ENCODE measurements at places on chromosomes 11 and 22.

DNA sequence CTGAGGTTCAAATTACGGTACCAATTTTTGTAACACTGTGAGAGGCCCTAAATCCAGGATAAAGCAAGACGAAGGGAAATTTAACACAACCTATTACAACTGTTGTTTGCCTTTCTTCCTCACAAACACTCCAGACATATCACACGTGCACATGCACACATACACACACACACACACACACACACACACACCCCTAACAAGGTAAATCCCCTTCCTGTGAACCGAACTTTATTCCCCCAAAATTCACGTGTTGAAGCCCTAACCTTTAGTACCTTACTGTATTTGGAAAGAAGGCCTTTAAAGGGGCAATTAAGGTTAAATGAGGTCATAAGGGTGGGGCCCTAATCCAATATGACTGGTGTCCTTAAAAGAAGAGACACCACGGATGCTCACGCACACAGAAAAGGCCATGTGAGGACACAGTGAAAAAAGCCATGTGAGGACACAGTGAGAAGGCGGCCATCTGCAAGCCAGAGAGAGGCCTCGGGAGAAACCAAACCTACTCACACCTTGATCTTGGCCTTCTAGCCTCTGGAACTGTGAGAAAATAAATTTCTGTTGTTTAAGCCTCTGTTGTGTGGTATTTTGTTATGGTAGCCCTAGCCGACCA is 1.8 kb downstream of the SERGEF start:
- DNase-seq: no peak

DNA sequence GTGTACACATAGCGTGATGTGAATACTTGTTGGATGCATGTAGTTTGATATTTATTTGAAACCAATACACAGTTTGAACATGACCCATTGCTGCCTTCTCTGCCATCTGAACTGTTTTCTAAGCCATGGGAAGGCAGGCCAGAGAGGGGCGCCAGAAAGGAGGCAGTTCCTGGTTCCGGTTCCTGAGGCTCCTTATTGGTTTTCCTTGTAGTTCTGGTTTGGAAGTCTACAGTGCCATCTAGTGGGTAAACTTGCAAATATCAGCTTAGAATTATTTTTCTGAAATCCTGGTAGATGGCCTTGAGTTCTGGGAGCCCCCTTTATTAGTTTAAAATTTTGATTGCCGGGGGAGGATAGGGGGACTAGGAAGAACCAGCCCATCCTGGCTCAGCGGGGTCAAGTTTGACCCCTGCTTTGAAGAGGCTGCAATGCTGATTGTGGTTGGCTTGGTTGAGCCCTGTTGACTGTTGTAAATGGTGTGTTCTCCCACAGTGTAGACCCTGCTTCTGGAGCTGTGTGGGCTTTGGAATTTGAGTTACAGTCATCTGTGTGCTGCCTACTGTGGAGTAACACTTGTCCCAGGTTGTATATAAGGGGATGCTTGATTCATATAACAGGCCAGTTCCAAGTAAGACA is 48.4 kb downstream of the GRAMD1B start:
- peak; percentile 57 for DNase-seq

- DNase-seq: peak; percentile 23
Observed at GRCh38 chr11:19345519-19345847, 104.7 kb upstream of the E2F8 start.

- DNase-seq: no peak
Observed at GRCh38 chr11:62710001-62710345, 2.5 kb downstream of the GNG3 start.

- DNase-seq: no peak
Observed at GRCh38 chr11:123382555-123383074, 47.5 kb upstream of the GRAMD1B start.

DNA sequence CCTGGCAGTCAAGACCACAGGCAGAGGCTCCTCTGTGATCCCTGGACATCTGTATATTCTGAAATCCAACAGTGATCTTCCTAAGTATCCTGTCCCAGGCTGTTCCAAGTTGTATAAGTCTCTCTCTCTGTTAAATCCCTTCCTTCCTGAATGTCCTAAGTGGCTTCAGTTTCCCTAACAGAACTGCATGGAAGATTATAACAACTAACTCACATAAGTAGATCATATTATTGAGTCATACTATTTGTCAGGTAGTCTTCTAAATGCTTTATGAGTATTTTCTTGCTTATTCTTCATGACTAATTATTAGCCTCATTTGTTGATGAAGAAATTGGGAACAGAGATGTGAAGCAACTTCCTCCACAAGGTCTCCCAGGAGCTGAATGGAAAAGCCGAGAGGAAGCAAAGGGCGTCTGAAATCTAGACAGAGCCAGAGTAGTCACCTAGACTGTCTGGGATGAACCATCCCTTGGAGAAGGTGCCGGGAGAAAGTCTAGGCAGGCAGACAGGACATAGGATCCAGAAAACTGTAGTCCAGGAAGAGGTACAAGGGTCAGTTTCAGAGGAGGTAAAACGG is 93.2 kb upstream of the FAT3 start:
- DNase-seq: no peak

GRCh38 chr22:39288135-39288898 is 31.1 kb downstream of the RPL3 start:
- DNase-seq: no peak

- DNase-seq: no peak
Observed at GRCh38 chr11:65452806-65453490, 30.4 kb downstream of the NEAT1 start.

DNA sequence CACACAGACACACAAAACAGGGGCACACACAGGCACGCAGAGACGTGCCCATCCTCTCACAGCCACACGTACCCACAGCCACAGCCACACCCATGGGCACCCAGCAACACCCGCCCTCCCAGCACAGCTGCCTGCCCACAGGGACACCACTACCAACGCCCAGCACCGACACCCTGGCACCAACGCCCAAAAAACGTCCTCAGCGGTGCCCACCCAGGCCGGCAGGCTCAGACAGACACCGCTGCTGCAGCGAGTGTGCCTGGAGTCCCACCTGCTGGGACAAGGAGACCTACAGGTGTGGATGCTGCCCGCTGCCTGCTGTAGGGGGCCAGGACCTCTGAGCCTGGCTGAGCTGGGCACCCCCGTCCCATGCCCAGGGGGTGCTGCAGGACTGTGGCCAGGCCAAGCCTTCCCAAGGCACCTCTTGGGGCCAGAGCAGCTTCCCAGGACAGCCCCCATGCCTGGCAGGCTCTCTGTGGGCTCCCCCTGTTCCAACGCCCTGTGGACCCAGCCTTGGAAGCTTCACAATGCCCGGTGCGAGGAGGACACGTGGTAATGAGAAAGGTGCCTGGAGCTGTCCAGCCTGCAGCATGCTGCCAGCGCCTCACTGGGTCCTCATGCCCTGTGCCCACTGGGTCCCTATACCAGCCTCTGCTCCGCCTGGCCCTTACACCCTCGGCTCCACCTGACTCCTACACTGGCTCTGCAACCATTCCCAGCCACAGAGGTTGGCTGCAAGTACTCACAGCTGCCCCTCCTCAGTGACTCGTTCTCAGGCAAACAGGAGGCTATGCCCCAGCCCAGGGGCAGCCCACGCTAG is 45.8 kb upstream of the TH start:
- no peak for DNase-seq

DNA sequence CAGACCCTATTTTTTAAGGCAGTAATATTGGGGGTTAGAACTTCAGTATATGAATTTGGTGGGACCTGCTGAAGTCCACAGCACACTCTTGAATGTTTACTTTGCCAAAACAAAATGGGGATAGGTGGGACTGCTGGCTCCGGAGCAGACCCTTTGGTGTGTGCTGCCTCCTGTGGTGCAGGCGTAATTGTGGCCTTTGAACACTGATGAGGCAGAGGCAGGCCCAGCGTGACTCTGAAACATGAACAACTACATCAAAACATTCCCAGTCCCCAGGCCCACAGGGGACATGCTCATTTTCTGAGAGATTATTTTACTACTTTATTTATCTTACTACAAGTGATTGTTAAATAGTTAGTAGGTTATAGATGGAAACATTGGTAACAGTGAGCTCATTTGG is 225.0 kb upstream of the TBCEL start:
- DNase-seq: no peak

DNA sequence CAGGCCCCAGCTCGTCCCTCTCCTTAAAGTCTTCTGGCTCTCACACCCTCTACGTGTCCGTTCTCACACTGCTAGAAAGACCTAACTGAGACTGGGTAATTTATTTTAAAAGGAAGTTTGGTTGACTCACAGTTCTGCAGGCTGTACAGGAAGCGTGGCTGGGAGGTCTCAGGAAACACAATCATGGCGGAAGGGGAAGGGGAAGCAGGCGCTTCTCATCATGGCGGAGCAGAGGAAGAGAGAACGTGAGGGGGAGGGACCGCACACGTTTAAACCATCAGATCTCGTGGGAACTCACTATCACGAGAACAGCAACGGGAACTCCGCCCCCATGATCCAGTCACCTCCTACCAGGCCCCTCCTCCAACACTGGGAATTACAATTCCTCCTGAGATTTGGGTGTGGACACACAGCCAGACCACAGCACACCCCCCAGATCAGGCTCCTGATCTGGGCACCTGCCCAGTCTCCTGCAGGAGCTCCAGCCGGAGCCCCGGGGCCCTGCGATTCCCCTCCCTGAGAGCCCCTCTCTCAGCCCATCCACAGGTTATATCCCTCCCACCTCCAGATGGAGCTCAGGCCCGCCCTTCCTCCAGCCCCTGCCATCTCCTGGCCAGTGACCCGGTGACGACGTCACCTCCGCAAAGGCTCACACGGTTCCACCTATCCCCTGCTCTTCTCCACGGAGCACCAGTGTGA is 170.2 kb downstream of the BRD1 start:
- DNase-seq: peak; percentile 48

DNA sequence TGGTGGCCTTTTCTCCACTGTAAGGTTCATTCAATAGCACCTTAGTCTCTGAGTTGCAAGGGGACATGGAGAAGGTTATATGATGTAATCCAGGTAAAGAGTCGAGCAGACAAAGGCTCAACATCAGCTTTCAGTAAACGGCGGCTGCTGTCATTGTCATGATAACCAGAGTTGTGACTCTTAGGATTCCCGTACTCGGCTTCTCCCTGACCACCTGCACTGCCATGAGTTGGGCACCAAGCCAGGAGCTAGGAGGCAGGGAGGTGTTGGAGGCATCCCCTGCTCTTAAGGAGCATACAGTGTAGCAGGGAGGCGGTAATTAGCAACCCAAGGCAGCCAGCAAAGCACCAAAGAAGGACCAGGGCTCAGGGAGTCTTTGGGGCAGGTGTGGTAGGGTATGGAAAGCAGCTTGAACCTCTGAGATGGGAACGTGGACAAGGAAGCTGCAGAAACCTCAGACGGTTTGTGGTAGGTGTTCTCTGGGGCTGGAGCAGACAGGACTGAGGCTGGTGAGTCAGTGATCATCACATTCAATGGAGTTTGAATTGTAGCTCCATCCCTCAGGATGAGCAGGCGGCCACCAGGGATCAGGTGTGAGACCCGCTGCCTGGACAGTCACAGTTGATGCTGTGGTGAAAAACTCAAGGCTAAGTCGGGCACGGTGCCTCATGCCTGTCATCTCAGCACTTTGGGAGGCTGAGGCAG is 31.7 kb downstream of the LIF start:
- DNase-seq: no peak

- DNase-seq: no peak
Observed at GRCh38 chr11:58856806-58857205, 12.3 kb upstream of the GLYATL2 start.

DNA sequence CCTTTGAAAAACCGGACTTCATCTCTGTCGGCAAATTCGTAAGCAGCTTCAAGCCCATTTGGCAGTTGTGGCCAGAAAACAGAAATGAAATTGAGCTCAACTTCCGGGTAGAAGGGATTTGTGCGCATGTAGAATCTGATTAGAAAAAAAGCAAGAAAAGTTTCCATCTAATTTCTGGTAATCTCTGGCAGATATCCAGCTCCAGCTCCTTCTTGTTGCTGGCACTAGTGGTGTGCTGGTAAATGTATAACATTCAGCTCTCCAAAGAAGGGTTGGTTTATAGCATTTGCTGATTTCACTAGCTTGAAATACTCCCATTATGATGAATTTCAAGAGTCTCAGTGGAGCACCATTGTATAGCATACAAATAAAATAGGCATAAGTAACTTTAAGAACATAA is 5.4 kb downstream of the MMP1 start:
- no peak for DNase-seq

DNA sequence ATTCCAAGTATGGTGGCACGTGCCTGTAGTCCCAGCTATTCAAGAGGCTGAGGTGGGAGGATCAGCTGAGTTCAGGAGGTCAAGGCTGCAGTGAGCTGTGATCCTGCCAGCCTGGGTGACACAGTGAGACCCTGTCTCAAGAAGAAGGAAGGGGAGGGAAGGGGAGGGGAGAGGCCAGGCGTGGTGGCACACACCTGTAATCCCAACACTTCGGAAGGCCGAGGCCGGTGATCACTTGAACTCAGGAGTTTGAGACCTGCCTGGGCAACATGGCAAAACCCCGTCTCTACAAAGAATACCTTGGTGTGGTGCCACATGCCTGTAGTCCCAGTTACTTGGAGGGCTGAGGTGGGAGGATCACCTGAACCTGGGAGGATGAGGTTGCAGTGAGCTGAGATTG is 145.7 kb downstream of the SHANK2 start:
- DNase-seq: no peak

DNA sequence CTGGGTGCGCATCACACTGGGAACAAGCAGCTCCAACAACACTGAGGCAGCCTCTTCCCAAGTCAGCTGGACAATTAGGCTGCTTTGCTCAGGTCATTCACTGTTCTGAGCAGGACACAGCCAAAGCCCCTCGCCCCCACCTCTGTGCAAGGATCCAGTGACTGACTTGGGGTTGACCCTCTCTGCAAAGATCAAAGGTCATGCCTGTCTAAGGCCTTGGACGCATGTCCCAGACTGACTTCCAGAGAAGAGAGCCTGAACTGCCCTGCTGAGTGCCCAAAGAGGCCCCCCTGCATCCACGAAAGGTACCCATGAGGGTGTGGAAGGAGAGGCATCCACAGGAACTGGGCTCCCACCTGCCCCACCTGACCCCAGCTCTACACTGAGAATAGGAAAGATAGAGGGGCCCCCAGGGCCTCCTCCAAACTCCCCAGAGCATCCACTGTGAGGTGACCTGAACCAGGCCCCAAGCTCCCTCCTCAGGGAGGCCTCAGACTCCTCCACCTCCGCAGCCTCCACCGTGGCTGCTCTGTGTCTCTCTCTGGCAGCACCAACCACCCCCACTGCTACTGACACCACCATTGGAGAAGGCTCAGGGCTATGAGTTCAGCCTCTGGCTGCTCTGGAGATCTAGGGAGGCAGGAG is 53.5 kb downstream of the IGLL5 start:
- no peak for DNase-seq

Measured in endothelial cell (in vitro differentiated cells).